ENCODE measurements at places on chromosomes 1 and 21. TPM values are rescaled to one million over a fixed set of nuclear protein-coding genes. Genes with fewer than 3 reads are reported as not detected.

GRCh38 chr1:41356752-41357151 lies 4.5 kb upstream of the FOXO6 start:
- DNase-seq, result no peak

- no peak for DNase-seq
Measured at GRCh38 chr1:65650682-65651081, 142.0 kb upstream of the PDE4B start.

DNA sequence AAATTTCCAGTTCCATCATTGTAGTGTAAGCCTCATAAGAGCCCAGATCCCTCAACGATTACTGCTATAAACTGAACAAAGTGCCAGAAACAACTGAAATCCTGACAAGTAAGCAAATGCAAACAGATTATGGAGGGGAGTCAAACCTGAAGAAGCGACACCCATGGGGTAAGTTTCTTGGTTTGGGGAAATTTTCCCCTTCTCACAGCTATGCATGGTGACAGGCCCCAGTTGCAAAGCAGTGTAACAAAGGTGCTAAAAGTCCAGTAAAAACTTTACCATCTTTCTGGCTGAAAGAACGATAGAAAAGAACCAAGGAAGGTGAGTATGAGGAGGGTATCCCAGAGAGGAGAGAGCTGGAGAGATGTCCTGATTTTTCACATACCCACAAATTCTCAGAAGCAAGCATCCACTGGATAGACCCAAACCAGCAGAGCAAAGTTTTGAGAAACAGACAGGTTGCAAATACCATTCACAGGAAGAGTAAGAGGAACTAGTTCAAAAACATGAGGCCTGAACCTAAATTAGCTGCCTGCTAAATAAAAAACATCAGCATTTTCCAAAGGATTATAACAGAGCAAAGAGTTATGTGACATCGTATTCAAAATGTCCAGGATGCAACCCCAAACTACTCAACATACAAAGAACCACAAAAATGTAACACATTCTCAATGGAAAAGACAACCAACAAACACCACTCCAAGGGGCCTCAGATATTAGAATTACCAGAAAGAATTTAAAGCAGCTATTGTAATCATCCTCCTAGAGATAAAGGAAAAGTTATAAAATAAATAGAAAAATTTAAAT lies 14.5 kb downstream of the SCYL3 start:
- no peak for DNase-seq

PPIAL4G gene
- 0.13 TPM for polyA plus RNA-seq

RABGGTB gene
- polyA plus RNA-seq, result 107 TPM

Measured in left kidney (tissue), 8 donors.